ENCODE measurements at places on chromosomes 2 and 18.
A peak's percentile ranks its signal among the peaks of the same experiment; 100 is the strongest.

GRCh38 chr18:49632588-49632987, 70.7 kb downstream of the LIPG start:
- DNase-seq, result no peak

GRCh38 chr18:40326985-40327384, 1628.0 kb upstream of the PIK3C3 start:
- DNase-seq, result no peak

DNA sequence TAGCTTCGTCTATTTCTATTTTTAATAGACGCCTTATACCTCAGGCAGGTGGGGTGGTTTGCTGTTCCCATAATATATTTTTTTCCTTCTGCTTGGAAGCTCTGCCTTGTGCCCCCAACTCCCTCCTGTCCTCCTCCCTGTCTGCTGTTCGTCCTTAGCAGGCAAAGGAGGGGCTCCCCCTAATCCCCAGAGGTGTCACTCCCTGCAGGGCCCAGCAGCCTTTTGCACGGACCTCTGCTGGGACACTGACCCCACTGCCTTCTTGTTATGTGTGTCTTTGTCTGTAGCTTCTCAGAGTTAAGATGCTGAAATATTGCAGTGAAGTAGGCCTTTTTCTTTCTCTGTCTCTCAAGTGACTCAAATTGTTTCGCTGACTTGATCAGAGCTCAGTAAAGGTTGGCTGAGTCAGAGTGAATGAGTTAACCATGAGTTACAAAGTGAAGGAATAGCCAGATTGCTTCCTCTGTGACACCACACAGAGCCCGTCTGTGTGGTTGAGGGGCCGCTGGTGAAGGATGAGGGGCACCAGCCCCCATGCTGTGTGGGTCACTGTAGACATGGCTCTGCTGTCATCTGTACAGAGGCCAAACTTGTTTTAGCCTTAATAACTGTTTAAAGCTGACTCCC, 47.7 kb downstream of the PRKCE start:
- no peak for DNase-seq

GRCh38 chr18:51480407-51481261, 283.2 kb upstream of the MEX3C start:
- no peak for DNase-seq

- no peak for DNase-seq
These were observed 143.6 kb downstream of the MBD2 start for GRCh38 chr18:54080858-54081257.

DNA sequence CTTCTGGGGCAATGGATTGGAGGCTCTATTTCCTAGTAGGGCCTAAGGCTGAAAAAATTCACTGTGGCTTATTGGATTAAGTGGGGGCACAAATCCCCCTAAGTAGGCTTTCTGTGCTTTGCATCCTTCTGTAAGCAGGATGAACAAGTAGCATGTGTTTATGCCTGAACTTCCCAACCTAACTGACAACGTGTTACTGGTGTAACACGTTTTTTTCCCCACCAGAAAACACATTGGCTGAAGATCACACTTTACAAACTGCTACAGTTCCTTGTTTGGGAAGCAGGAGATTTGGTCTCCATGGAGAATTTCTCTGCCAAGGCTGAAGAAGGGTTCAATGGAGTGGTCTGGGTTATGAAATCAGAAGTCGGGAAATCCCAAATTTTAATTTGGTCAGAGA, 7.2 kb upstream of the ITGA6 start:
- DNase-seq, result no peak

- no peak for DNase-seq
These were observed 2.2 kb downstream of the ALPI start for GRCh38 chr2:232458051-232458660.

DNA sequence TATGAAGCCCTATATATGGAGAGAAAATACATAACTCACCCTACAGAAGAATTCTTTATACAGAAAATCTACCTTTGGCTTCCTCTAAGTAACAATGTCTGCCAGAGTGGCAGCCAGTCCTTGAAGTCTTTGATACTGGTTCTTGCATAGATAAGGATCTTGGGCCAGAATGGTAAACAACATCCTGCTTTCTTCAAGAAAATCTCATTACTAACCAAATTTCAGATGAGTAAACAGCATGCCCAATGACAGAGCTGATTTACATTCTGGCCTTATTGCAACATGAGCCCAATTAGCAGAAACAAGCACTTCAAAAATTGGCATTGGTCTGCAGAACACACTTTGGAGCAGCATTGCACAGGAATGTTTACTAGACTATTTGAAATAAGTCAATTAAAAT, 336.5 kb upstream of the ST6GAL2 start:
- DNase-seq, result no peak

DNA sequence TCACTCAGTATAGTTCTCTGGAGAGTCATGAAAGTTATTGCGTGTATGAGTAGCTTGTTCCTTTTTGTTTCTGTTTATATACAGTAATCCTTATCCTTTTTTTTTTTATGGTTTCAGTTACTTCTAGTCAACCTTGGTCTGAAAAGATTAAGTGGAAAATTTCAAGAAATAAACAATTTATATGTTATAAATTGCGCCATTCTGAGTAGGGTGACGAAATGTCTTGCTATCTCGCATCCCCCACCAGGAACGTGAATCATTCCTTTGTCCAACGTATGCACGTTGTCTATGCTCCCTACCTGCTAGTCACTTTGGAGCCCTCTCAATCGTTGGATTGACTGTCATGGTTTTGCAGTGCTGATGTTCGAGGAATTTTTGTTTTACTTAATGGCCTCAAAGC, 60.4 kb downstream of the FAM117B start:
- DNase-seq, result no peak

- no peak for DNase-seq
These were observed 26.0 kb upstream of the ATOH8 start for GRCh38 chr2:85727798-85728197.

GRCh38 chr2:128497461-128497860, 178.8 kb upstream of the HS6ST1 start:
- DNase-seq, result no peak

GRCh38 chr2:234686088-234686890, 189.4 kb upstream of the ARL4C start:
- DNase-seq, result no peak

DNA sequence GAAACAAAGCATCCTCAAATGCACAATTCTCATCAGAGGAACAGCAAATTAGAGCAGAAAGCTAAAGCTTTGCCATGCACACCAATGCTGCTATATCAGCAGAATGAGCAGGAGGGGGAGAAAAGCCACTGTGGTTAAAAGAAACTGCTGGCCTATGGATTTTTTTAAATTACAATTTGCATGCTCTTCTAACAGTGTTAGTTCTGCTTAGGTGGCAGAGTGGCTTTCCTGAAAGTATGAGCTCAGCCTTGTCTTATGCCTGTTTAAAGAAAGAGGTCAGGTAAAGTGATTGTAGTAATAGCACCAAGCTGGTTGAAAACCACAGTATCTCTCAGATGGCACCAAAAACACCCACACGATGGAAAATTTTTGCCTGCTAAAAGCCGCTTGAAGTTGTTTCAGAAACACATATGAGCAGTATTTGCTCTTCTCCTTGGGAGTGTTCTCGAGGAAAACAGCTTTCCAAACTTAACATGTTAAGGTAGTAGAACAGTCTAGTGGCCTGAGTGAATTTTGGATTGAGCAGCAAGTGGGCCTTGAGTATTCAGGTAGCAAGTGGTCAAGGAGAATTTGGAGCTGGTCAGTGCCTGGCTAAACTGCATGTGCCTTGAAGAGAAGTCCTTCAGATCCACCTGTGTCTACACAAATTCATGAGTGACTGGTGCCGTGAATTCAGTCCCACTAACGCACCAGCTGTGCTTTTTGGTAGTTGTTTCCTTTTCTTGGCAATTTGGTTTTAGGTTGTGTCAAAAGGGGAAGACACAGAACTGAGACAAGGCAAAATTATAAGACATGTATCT, 19.6 kb upstream of the NDUFV2 start:
- peak; percentile 17 for DNase-seq

DNA sequence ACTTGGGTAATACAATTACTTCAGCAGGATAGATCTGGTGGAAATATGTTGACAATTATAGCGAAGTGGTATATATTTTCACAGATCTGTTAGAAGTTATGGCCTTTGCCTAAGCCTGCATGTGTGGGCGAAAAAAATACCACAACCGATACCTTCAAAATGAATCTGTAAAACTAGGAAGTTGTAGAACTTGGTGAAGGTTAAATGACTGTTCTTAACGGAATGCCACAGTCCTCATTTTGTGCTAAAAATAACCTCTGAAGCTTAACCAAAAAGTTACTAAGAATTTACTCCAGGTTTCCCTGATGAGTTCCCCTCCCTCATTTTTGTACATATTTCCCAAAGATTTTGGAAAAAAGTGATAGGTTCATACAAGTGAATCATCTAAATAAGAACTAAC, 550.7 kb downstream of the THSD7B start:
- no peak for DNase-seq

DNA sequence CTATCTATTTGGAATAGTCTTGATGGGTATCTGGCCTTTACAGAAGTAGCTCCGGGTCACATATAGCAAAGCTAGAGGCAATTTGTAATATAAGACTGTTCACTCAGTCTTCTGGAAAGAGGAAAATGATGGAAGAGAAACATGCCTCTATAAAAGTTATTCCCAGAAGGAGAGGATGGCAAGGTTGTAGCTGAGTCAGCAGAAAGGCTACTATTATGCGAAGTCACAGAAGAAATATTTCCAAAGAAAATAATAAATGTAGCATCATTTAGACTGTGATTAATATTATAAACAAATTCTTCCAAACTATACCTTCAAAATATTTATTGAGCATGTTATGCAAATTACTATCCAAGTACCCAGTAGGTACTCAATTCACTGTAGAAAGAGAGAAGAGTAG, 1027.7 kb upstream of the TMEFF2 start:
- DNase-seq, result no peak

- no peak for DNase-seq
These were observed 17.8 kb downstream of the OTOF start for GRCh38 chr2:26459991-26460612.

DNA sequence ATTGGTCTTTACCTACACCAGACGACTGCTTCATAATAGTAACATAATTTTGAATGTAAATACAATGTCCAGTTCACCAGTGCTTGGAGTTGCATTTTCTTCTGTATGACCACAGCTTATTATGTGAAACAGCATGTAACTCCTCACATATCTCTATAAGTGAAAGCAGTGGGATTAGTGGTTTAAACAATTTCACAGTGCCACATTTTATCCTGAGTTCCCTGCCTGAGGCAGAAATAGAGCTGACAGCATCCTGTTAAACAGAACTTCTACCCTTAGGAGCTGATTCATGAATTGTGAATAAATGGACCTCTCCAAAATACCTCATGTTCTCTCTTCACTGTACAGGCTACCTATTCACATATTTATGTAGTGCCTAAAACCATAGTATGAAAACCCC, 542.3 kb upstream of the VWC2L start:
- DNase-seq, result no peak

GRCh38 chr2:107932488-107932887, 53.8 kb upstream of the SLC5A7 start:
- DNase-seq, result no peak

- no peak for DNase-seq
These were observed 274.6 kb downstream of the DPP10 start for GRCh38 chr2:114717049-114717448.

DNA sequence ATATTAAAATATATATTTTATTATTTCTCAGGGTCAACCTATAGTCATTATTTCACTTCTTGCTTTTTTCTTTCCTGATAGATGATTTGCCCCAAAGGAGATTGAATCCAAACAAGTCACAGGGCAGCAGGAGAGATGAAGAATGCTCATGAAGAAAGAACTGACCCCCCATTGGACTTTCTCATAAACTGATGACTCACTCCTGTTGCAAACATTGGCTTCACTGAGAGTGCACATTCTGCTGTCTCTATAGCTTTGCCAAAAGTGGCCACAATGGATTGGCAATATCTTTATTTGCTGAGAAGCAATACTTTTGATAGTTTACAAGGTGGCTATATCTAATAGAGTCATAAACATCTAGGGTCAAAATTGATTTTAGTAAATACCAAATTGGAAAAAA, 55.9 kb upstream of the ZNF385B start:
- no peak for DNase-seq

DNA sequence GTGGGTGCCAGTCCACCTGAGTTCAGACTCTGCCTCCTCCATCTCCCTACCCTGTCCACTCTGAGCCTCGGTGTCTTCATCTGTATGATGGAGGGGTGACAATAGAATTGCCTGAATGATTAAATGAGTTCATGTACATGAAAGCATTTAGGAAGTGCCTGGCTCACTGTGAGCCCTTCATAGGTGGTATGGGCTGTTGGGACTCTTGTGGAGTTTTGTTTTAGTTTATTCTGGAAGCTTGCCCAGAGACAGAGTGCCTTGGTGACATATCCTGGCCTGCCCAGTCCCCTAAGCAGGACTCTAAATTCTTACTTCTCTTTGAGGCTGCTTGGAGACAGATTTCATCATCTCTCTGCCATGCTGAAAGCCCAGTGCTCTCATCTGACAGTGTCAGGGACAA, 24.5 kb upstream of the GIGYF2 start:
- no peak for DNase-seq

DNA sequence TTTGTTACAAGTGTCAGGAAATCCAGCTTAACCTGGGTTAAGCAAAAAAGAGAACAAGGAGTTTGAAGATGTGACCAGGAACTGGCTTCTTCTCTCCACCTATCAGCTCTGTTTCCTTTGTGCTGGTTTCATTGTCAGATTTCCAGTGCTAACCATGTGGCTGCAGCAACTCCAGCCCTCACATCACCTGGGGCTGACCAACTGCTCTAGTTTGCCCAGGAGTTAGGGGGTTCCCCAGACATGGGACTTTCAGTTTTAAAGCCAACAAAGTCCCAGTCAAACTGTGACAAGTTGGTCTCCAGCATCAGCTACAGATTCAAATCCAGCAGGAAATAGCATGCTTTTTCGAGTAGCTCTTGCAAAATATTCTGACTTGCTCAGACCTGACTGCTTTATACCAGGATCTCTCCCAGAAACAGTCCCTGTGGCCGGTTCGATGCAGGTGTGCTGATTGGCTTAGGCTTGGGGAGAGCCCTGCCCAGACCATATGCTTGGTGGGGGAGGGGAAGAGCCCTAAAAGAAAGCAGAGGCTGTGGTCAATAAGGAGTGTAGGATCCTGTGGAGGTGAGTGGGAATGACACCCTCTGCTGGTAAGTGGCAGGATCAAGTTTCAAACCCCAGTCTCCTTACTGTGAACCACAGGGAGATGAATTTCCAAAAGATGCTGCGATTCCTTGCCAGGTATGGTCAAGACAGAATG, 49.5 kb downstream of the KCNE4 start:
- no peak for DNase-seq

Data from stimulated activated CD8-positive, alpha-beta memory T cell treated with anti-CD3 and anti-CD28 coated beads, Interleukin-2, amount 100 ng/mL, for 1 hour (primary cell).